Calu3 (cell line): ENCODE measurements at places on chromosomes 1 and 21. TPM values are rescaled to one million over a fixed set of nuclear protein-coding genes. Genes with fewer than 3 reads are reported as not detected.

DNA sequence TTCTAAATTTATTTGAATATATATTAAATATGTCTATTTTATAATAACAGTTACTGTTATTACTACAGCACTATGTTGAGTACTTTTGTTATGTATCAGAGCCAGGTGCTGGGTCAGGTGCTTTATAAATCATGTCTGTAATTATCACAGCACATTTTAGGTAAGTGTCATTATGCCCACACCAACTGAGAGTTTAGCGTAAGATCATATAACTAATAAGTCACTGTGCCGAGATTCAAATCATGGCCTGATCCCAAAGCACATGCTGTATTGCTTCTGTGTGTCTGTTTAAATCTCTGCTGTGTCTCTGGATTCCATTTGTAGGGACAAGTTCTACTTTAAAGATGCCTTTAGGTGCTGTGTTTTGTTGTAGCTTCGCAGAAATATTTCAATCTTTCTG lies 1.9 kb downstream of the GPSM2 start:
- DNase-seq = no peak
- H3K27me3 ChIP-seq = no peaks in the 10 kb centered on the region
- no peak overlapping the region for H3K27ac ChIP-seq
- no peak overlapping the region for H3K4me3 ChIP-seq
- H3K36me3 ChIP-seq = peaks cover 20% of the 10 kb centered on the region

GRCh38 chr1:6580593-6581409 lies 1.0 kb downstream of the ZBTB48 start:
- H3K36me3 ChIP-seq = peaks cover 39% of the 10 kb centered on the region
- no peaks in the 10 kb centered on the region for H3K27me3 ChIP-seq
- H3K4me1 ChIP-seq = peaks cover 9% of the 10 kb centered on the region
- H3K4me3 ChIP-seq = peak overlapping the region; percentile 96
- DNase-seq = no peak

- H3K4me1 ChIP-seq = peaks cover 26% of the 10 kb centered on the region
These were observed 69.2 kb downstream of the FASLG start for GRCh38 chr1:172727956-172728603.

- no peaks in the 10 kb centered on the region for H3K36me3 ChIP-seq
- peaks cover 10% of the 10 kb centered on the region for H3K4me1 ChIP-seq
- H3K27ac ChIP-seq = no peak overlapping the region
- no peaks in the 10 kb centered on the region for H3K27me3 ChIP-seq
- no peak overlapping the region for H3K4me3 ChIP-seq
- DNase-seq = no peak
These were observed 43.8 kb upstream of the KCTD3 start for GRCh38 chr1:215523128-215523861.

GRCh38 chr1:67722292-67722944 lies 37.4 kb downstream of the GADD45A start:
- H3K4me3 ChIP-seq = no peak overlapping the region
- no peaks in the 10 kb centered on the region for H3K27me3 ChIP-seq
- DNase-seq = no peak
- peaks cover 26% of the 10 kb centered on the region for H3K4me1 ChIP-seq
- H3K27ac ChIP-seq = no peak overlapping the region

DNA sequence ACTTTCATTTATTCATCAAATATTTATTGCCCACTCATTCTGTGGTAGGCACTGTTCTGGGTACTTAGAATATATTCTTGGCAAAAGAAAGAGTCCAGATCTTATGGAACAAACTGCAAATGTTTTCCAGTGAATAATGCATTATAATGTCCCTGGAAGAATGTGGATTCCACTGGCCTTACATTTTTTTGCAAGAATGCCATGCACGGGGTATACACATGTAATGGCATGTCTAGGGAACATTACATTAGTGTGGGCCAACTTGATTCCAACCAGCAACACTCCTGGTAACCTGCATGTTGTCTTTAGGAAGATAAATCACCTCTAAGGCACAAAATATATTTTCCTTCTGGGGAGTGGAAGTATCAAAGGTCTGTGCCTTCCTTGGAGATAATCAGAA lies 33.0 kb upstream of the IFI44L start:
- H3K4me1 ChIP-seq = no peaks in the 10 kb centered on the region
- H3K27me3 ChIP-seq = no peaks in the 10 kb centered on the region
- no peak for DNase-seq
- H3K36me3 ChIP-seq = no peaks in the 10 kb centered on the region
- no peak overlapping the region for H3K4me3 ChIP-seq

DNA sequence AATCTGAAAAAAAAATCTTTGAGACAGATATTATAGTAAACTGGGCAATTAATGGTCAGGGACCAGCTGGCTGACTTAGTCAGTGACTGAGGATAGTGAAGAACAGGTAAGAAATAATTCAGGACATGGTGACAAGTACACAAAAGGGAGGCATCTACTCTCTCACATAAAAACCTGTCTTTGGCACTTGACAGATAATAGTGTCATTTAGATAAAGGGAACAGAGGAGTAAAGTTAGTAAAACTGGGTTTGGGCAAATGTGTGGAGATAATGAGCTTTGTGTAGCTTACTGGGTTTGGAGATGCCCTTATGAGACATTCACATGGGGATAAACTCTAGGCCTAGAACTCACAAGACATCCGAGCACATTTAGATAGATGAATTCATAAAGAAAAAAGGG lies 4.0 kb downstream of the SSX2IP start:
- no peak for DNase-seq
- no peak overlapping the region for H3K27ac ChIP-seq
- no peaks in the 10 kb centered on the region for H3K27me3 ChIP-seq
- peaks cover 44% of the 10 kb centered on the region for H3K4me1 ChIP-seq
- no peak overlapping the region for H3K4me3 ChIP-seq

DNA sequence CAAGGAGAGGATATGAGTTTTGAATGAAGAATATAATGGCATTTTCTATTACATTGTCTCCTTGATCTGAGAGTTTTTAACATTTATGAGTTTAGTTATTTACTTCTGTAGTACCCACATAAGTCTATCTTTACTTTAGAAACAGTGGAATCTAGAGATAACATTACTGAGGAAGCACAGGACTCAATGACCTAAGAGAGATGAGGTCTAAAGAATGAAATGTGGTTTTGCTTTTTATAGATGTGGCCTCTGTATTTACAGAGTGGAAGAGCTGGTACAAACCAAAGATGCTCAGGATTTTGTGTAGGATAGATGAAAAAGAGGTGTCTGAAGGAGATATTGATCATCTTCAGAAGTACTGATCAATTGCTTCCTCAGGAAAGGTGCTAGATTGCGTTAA lies 177.3 kb downstream of the KCTD3 start:
- no peak overlapping the region for H3K4me3 ChIP-seq
- no peaks in the 10 kb centered on the region for H3K36me3 ChIP-seq

DNA sequence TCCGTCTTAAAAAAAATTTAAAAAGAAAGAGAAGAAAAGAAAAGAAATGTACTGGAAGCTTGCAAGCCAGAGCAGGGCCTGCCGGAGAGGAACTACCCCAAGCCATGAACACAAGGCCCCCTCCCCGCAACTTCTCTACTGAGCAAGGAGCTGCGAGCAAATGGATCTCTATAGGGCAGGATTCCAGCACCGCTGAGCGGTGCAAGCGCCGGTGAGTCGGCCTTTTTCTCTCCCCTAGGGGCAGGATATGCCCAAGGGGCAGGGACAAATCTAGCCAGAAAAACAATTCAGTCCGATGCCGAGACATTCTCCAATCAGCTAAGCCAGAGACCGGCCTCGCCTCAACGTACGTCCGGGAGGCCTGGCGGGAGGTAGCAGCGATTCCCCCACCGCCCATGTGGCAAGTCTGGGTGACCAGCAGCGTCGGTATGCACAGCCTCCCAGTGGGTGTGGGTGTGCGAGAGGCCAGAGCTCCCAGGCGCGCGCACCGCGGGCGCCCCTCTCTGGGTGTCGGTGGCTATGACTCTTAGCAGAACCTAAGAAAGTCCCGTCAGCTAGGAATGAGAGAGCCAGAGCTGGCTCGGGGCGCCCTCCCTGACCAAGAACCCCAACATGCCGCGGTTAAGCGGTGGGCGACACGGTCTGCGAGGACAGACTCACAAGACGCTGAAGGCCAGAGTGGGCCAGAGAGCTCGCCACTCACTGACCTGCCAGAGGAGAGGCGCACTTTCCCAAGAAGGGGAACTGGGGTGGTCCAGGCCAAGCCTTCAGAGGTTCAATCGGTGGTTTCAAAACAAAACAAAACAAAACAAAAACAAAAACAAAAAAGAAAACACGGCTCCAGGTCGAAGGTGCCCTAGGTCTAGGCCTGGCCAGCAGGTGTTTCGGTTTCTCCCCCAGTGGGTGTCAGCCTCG lies 1.9 kb downstream of the CSMD2 start:
- peaks cover 90% of the 10 kb centered on the region for H3K27me3 ChIP-seq
- DNase-seq = peak; percentile 77
- H3K4me1 ChIP-seq = no peaks in the 10 kb centered on the region
- no peaks in the 10 kb centered on the region for H3K36me3 ChIP-seq
- peak overlapping the region; percentile 61 for H3K4me3 ChIP-seq

DNA sequence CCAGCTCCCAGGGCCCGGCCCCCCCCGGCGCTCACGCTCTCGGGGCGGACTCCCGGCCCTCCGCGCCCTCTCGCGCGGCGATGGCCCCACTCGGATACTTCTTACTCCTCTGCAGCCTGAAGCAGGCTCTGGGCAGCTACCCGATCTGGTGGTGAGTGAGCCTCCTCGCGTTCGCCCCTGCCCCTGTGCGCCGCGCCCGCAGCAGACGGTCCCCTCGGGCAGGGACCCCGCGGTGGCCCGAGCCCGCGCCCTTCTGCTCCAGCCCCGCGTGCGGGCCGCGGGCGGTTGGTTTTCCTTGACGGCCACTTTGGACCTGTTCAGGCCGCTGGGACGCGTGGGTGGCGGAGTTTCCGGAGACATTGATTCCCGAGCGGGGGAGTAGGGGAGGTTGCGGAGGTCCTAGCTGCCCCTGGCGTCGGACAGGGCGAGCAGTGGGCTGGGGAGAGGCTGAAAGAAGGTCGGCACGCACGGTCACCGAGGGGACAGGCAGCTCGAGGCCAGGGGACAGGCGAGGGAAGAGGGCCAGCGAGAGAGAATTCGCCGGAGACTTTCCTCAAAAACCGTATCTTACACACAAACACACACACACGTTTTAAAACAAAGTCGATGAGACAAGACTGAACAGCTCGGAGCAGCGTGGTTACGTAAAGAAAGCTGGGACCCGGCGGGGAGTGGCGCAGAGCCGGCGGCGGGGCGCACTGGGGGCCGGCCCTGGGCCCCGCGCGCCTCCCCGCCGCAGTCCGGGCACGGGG lies 427 bp downstream of the WNT3A start:
- H3K36me3 ChIP-seq = no peaks in the 10 kb centered on the region
- no peak for DNase-seq
- H3K4me3 ChIP-seq = no peak overlapping the region
- H3K4me1 ChIP-seq = no peaks in the 10 kb centered on the region

GRCh38 chr1:154344977-154345837 lies 19.9 kb downstream of the ATP8B2 start:
- H3K4me3 ChIP-seq = no peak overlapping the region
- peaks cover 7% of the 10 kb centered on the region for H3K4me1 ChIP-seq
- H3K36me3 ChIP-seq = no peaks in the 10 kb centered on the region
- DNase-seq = peak; percentile 36
- no peak overlapping the region for H3K27ac ChIP-seq

The GNG12 gene
- total RNA-seq = 72.2 and 85.6 TPM in 2 replicates

The COL6A1 gene
- total RNA-seq = 17.8 and 18.5 TPM in 2 replicates

The AKR7A3 gene
- 1.7 and 2.2 TPM in 2 replicates for total RNA-seq

The SLC9A1 gene
- 16.4 and 17.4 TPM in 2 replicates for total RNA-seq

The CHIA gene
- not detected in 2 replicates for total RNA-seq

The CR1 gene
- total RNA-seq = not detected in 2 replicates
